ENCODE measurements at places on chromosomes 16 and 17.

DNA sequence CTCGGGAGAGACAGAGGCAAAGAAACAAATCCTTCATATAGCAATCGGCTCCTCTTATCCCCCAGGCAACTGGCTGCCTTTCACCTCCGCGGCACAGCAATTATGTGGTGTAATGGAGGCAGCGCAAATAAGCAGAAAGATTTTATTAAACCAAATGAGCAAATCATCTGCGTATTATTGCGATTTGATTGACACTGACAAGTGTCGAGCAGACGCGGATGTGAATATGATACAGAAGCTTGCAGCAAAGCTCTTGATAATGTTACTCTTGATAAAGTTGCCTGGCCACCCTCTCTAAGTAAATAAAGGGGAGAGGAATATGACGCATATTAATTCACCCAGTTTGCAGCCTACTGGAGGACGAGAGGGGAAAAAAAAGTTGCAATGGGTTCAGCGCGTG is 26.5 kb upstream of the AKTIP start:
- DNase-seq: no peak

- DNase-seq: peak; percentile 53
Observed at GRCh38 chr17:50689956-50690886, 17.5 kb downstream of the ANKRD40 start.

DNA sequence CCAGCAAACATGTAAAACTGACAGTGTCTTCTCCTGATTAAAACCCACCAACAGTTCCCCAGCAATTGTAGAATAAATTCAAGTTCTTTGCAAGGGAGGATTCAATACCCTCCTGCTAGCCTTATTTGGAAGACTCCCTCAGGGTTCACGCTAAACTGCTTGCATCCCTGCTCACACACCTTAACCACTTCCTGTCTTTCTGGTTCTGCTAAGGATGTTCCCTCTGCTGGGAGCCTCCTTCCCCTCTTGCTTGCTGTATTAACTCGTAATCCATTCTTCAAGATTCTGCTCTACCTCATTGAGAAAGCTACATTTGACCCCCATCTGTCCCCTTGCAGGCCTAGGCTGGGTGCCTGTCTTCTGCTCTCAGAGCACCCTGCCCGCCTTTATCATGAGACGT is 2.3 kb upstream of the SHISA6 start:
- no peak for DNase-seq

DNA sequence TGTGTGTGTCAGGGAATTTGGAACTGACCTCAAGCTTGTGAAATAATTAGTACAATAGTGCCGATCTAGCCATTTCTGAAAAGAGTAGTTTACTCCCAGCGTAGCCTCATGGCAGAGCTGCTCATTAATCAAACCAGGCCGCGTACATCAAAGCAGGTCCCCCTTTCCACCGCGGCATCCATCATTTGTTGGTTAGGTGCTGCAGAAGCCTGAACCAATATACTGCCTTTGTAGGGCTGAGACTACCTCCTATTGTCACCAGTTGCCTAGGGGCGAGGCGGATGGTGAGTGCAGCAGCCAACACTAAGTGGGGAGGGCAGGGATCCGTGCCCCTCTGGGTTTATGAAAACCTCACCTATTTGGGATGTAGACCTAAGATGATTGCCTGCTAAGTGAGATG is 264.1 kb downstream of the TMEM114 start:
- DNase-seq: no peak

GRCh38 chr17:17426184-17426583 is 50.6 kb upstream of the MED9 start:
- no peak for DNase-seq
